ENCODE measurements at places on chromosomes 2 and 18.

GRCh38 chr2:43270930-43271615 lies 44.7 kb upstream of the ZFP36L2 start:
- DNase-seq: no peak

DNA sequence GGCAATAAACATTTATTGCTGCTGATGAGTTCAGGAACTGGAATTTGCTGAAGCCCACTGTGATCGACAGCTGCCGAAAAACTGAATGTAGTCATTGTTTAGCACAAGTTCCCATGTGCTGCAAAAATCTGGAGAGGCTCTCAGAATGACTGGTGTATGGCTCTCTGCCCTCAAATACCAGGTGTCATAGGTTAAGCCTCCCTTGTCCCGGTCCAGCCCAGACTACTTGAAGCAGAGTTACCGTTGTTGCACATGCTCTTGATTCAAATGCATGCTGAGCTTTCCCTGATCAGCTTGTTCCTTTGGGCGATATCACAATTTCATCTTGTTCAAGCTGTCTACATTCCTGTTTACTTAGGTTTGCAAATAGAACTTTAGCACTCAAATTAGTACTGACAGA lies 625.2 kb downstream of the CPS1 start:
- no peak for DNase-seq

DNA sequence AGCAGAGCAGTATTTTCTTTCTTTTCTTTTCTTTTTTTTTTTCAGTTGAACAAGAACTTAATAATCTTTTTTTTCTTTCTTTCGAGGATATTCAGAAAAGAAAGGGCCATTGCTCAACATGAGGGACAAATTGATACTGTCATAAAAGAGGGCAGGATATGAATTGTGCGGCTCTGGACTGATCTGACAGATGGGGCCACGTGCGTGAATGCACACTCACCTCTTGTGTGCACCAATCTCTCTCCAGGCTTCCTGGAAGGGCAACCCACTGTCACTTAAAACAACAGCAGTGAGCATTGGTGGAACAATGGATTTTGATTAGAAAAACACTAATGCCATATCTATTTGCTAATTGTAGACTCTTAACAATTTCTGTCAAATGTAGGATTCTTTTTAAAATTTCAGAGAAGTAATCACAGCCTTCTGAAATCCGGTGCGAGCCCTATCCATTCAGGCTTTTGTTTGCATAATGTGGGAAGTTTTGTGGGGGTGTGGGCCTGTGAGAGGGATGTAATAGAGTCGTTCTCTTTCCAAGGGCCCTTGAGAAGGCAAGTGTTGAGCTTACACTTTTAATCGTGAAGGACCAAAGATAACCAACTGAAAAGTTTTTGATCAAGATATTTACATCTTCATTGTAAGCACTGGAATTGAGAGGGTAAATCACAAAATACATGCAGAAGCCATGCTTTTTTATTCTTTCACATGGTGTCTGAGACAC lies 298.8 kb downstream of the SP3 start:
- DNase-seq: no peak

DNA sequence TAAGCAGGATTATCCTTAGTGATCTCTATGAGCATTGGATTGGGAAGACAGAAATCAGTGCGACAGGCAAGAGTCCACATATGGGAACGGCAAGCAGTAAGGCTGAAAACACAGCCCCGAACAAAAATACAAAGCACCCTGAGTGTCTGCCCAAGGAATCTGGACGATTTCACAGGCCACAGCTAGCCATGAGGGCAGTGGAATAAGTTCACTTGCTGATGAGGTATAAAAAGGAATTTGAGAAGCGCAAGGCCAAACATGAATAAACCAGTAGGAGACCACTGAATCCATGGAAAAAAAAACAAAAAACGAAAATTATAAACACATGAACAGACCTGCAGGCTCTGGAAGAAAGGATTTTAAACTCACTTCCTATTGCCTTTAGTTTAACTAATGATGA lies 24.3 kb downstream of the WDSUB1 start:
- no peak for DNase-seq

GRCh38 chr2:72718876-72719275 lies 107.0 kb downstream of the EXOC6B start:
- DNase-seq: no peak

GRCh38 chr2:41992671-41993434 lies 55.0 kb upstream of the PKDCC start:
- no peak for DNase-seq

DNA sequence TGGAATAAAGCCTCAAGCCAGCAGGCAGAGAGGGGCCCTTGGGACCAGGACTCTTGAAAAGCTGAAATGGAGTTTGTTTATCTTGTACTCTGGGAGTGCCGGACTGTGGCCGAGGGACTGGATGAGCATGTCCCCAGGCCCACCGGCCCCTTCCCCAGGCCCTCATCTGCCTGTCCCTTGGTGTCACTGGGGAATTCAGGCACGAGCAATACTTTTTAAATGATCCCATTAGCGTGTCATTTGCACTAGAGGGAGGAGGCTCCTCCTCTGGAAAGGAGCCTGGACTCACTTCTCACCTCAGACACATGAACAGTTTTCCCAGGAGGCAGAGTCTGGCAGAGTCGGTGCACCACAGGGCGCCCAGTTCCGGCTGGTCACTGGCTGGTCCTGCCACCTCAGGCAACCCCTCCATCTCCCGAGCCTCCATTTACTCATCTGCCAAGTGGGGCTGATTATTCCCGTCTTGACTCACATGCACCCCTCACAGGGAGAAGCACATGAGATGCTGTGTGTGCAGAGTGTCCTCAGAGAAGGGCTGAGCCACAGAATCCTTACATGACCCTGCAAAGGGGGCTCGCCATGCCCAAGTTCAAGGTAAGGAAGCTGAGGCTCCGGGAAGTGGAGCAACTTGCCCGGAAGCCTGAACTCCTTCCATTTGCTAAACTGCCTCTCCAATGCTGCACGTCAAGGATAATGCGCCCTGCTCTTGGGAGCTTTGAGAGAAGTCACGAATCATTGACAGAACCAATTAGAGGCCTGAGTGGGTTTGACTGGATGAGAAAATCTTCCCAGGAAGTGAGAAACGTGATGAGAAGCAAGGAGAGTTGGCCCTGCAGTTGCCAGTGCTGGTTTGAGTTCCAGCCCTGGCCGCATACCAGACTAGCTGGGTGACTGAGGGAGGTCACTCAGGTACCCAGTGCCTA lies 26.7 kb downstream of the CIB4 start:
- no peak for DNase-seq

GRCh38 chr2:66553370-66553769 lies 118.4 kb downstream of the MEIS1 start:
- DNase-seq: no peak

DNA sequence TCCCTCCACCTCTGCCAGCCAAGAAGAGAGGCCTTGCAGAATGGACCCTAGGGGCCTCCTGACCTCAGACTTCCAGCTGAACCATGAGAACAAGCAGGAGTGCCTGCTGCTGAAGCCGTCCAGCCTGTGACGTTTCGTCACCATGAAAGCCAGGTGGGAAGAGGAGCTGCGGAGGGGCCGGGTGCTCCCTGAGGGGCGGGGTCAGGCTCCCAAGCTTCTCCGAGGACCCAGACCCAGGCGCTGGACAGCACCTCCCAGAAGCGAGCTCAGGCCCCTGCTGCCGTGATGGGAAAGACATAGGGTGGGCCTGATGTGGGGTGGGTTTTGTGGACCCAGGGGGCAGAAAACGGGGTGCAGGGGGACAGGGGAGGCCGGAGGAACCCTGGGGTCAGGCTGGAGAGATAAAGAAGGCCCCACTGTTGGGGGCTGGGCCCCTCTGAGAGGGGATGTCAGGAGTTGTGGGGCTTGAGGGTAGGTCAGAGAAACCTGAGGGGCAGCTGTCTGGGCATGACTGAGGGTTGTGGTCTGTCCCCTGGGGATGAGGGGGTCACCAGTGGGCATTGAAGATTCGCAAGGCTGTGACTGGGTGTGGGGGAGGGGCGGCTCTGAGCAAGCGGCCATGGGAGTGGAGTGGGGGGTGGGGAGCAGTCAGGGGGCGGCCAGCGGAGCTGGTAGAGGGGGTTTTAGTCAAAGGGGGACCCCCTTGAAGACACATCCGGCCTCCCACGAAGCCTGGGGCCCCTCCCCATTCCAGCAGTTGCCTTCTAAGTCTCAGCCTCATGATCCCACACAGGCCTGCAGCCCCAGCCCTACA lies 73.4 kb upstream of the ODC1 start:
- no peak for DNase-seq

DNA sequence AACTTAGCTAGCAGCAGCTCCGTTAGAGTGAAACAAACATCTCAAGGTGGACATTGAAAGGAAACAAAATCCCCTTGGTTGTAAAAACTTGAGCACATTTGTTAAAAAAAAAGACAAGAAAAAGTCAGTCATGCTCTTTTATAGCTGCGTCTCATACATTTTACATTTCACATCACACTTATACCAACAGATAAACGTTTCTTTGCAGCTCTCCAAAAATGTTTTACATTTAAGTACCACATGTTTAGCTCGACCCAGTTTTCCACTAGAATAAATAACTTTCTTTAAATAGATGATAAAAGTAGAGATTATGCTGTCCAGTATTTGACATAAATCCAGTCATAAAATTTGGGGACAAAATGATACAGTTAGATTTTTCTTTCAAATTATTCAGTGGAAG lies 297.0 kb upstream of the ST6GAL2 start:
- DNase-seq: no peak

DNA sequence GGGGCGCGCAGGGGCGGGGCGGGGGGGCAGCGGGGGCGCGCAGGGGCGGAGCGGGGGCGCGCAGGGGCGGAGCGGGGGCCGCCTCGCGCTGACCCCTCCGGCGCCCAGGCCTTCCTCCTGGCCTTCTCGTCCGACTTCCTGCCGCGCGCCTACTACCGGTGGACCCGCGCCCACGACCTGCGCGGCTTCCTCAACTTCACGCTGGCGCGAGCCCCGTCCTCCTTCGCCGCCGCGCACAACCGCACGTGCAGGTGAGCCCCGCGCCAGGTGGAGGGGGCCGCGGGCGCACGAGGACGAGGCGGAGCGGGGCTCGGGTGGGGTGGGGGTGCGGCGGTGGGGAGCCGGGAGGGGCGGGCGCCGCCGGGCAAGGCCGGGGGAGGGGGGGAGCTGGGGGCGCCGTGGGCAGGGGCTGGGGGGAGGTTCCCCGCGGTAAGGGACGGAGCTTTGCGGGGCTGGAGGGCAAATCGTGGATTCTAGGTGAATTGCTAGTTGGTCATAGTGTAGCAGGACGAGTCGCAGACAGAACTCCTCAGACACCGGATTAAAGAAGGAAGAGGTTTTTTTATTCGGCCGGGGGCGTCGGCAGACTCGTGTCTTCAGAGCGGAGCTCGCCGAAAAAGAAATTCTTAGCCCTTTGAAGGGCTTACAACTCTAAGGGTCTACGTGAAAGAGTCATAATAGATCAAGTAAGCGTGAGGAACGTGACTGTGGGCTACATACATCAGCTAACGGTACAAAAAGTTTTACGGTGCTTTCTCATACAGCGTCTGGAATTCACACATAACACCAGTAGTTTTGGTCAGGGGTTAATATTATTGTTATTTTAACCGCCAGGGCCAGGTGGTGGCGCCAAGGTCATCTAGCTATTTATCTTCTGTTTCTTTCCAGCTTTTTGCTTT lies 29.9 kb downstream of the ANO7 start:
- DNase-seq: no peak

DNA sequence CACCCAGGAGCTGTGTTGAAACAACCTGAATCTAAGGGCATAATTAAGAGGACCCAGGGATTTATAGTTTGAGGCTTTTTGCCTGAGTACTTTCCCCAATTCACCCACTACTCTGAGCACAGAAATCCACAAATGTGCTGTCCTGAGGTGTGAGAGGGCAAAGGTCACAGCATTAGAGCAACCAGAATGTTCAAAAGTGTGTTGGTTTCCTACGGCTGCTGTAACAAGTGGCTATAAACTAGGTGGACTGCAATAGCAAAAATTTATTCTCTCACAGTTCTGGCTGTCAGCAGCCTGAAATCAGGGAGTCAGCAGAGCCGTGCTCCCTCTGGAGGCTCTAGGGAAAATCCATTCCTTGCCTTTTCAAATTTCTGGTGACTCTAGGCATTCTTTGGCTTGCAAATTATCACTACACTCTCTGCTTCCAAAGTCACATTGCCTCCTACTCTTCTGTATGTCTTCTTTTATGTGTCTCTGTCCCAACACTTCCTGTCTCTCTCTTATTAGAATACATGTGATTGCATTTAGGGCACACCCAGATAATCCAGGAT lies 91.4 kb upstream of the TACR1 start:
- DNase-seq: no peak

GRCh38 chr2:205321231-205321630 lies 361.1 kb upstream of the NRP2 start:
- DNase-seq: no peak

DNA sequence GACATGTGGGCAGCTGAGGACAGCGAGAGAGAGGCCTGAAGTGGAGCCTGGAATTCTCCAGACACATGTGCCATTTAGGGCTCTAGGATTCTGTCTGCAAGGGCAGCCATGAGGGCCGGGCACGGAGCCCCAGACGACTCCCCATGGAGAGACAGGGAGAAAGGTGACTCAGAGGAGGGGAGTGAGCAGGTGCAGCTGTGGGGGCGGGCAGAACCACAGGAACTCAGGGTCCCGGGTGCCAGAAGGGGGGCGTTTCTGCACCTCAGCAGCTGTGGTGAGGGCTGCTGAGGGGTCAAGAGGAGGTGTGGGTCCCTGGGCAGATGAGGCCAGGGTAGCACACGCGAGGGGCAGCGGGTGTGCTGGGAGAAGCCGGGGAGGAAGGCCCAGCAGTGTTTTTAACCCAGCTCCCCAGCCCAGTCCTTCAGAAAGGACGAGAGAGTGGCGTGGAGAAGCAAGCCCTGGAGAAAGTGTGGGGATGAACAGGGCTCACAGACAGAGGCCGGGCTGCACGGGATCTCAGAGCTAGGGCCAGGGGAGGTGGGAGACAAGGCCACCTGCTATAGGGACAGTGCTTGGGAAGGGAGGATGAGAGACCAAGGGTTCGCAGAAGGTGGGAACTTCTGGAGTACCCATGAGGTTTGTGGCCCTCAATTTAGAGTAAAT lies 7.6 kb downstream of the GPR17 start:
- DNase-seq: no peak

GRCh38 chr2:43363120-43363519 lies 136.7 kb upstream of the ZFP36L2 start:
- DNase-seq: no peak

DNA sequence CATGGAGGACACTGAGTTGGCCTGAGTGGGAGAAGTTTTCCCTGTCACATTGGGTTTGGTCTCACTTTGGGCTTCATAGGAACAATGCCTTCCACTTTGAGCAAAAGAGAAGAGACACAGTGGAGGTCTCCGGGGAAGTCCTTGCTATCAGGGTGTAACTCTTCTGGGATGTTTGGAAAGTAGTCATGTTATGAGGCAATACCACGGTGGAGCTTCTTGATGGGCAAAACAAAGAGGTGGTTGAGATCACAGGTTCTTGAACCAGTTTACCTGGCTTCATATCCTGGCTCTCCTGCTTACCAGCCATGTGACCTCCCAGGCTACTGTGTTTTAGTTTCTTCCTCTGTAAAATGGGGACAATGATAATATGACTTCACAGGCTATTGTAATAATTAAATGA lies 478.6 kb downstream of the SLC4A3 start:
- DNase-seq: no peak

- DNase-seq: no peak
These were observed 196.1 kb upstream of the OSR1 start for GRCh38 chr2:19554520-19554919.
